ENCODE measurements at places on chromosomes 5 and 9. TPM values are rescaled to one million over a fixed set of nuclear protein-coding genes. Genes with fewer than 3 reads are reported as not detected.

BSPRY gene
- 1.2 TPM for total RNA-seq

GRCh38 chr9:4740388-4740637 lies 689 bp downstream of the AK3 start:
- DNase-seq = no peak

DNA sequence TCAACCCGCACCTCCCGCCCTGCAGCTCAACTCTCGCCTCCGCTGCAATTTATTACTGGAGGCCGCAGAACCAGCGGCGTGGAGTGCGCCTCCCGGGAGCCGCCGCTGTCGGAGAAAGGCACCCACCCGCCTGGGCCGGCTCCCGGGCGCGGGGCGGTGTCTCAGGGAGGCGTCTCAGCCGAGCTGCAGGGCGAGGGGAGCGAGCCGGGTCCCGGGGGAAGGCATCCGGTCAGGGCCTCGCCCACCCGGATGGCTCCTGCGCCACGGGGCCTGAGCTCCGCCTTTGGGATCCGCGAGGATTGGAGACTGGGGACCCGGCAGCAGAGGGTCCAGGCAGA lies 32.9 kb downstream of the TSPAN17 start:
- no peak for DNase-seq

- DNase-seq = no peak
Measured at GRCh38 chr5:167820101-167820990, 471.1 kb upstream of the WWC1 start.

GRCh38 chr9:123283455-123283854 lies 15.1 kb upstream of the STRBP start:
- DNase-seq = no peak

- DNase-seq = no peak
Measured at GRCh38 chr5:180648658-180649296, 623 bp downstream of the FLT4 start.

GRCh38 chr9:125388978-125389377 lies 127.4 kb downstream of the GAPVD1 start:
- DNase-seq = no peak

All from urinary bladder (tissue), 4 donors.